ENCODE measurements at places on chromosomes 2 and 18.

DNA sequence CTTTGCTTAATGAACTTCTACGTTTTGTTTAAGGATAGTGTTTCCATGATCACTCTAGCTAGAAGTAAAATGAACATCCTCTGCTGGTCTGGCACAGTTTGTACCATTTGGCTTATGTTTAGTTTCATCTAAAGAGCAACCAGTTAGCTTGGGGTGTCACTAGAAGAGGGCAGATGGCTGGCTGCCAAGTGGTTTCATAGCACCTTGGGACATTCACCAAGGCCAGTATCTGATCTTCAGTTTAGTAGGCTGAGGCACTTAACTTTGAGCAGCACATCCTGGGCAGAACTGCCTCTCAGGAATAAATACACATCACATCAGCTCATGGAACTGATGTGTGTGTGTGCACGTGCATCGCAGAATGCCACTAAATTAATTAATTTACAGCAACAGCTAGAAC lies 68.4 kb downstream of the NXPH2 start:
- no peak for DNase-seq

GRCh38 chr2:159892990-159893810 lies 95.2 kb upstream of the CD302 start:
- no peak for DNase-seq

DNA sequence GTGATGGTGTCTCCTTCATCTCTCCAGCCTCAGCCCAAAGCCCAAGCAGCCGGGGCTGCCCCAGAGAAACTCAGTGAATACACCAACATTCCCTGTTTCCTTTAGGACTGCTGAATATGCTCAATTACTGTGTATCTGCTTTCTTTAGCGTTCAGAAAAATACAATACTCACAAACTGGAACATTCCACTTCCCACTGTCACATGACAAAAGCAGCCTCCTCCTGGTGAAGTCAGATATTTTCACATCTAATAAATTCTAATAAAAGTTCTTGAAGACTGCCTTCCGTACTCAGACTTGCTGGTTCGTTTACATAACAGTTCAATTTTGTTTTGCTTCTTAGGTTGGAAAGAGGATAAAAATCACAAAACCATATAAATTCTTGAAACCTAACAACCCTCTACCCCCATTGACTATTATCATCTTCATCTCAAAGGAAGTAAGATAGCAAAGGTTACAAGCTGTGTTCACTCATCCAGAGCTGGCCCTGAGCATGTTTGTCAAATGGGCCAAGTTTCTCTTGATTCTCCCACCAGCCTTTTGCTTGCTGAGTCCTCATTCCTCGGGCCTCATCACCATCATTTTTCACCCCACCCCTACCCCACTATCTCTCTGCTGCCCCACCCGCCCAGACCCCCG lies 190.8 kb upstream of the HNRNPA3 start:
- no peak for DNase-seq

- DNase-seq: no peak
These were observed 98.0 kb downstream of the STK39 start for GRCh38 chr2:168149150-168149974.

- DNase-seq: no peak
These were observed 199.7 kb downstream of the PIEZO2 start for GRCh38 chr18:10949655-10950054.

- DNase-seq: no peak
These were observed 232.8 kb downstream of the MBD5 start for GRCh38 chr2:148253685-148254084.
